ENCODE measurements at places on chromosomes 5 and 9. TPM values are rescaled to one million over a fixed set of nuclear protein-coding genes. Genes with fewer than 3 reads are reported as not detected.

Gene FAM221B
- not detected for total RNA-seq

Gene TMOD1
- total RNA-seq, result 15.4 TPM

Gene AKNA
- total RNA-seq, result 56.1 TPM

Gene PCA3
- total RNA-seq, result 0.17 TPM

Gene C5orf34
- total RNA-seq, result 3.9 TPM

Gene ARHGEF28
- total RNA-seq, result 9.9 TPM

Gene PCDHGA2
- 2.5 TPM for total RNA-seq
